ENCODE measurements at places on chromosomes 12 and 14.

- DNase-seq, result no peak
Observed at GRCh38 chr12:45944771-45945170, 45.6 kb downstream of the SCAF11 start.

DNA sequence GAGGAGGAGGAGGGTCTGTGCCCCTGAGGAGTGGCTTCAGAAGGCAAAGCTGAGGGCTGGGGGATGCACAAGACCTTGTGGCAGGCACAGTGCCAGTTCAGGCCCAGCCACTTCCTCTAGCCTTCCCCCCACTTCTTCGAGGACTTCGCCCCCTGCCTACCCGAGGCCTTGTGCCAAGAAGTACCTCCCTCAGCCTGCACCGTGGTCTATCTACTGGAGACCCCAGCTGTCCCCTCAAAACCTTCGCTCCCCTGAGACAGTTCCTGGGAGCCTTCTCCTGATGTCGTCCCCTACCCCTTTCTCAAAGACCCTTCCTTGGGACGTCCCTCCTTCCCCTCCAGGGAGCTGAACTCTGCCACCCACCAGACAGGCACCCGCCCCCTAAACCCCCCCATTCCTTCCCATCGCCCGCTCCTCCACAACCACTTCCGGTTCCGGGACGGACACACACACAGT, 604 bp downstream of the ZNF384 start:
- peak; percentile 17 for DNase-seq

GRCh38 chr12:109244073-109244472, 65.0 kb downstream of the FOXN4 start:
- DNase-seq, result no peak

GRCh38 chr12:65565601-65566560, 258.4 kb upstream of the HMGA2 start:
- DNase-seq, result no peak

- DNase-seq, result no peak
Observed at GRCh38 chr12:58163021-58163420, 221.7 kb downstream of the ATP23 start.

- peak; percentile 30 for DNase-seq
Observed at GRCh38 chr12:57772429-57773322, at the start of gene EEF1AKMT3. TSS of gene EEF1AKMT3 (plus strand) at chr12:57772614. CDS start at chr12:57772725, 111 bp downstream.

All from T-helper 17 cell (primary cell).